Dermis blood vessel endothelial cell (primary cell): ENCODE measurements at places on chromosomes 1 and 21. TPM values are rescaled to one million over a fixed set of nuclear protein-coding genes. Genes with fewer than 3 reads are reported as not detected.

DNA sequence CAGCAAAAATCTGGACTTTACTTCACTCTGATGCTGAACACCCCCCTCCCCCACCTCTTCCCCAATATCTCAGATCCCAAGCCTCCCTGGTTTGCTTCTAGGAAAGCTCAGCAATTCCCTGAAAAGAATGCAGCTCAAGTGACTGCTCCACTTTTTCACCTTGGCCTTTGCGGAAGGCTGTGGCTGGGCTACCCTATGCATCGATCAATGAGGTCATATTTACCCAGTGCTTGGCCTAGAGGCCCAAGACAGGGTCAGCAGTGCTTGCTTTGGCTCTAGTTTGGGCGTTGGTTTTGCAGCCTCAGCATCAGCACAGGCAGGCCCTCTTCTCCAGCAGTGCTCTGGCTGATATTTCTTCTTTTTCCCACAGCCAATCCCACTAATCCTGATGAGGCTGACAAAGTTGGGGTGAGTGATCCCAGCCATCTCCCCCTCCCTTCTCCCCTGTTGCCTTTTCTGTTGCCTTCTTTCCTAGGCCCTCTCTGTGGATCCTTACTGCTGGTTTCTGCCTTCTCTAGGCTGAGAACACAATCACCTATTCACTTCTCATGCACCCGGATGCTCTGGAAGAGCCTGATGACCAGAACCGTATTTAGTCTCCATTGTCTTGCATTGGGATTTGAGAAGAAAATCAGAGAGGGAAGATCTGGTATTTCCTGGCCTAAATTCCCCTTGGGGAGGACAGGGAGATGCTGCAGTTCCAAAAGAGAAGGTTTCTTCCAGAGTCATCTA lies 14.2 kb downstream of the FCGR2B start:
- no peak for DNase-seq

DNA sequence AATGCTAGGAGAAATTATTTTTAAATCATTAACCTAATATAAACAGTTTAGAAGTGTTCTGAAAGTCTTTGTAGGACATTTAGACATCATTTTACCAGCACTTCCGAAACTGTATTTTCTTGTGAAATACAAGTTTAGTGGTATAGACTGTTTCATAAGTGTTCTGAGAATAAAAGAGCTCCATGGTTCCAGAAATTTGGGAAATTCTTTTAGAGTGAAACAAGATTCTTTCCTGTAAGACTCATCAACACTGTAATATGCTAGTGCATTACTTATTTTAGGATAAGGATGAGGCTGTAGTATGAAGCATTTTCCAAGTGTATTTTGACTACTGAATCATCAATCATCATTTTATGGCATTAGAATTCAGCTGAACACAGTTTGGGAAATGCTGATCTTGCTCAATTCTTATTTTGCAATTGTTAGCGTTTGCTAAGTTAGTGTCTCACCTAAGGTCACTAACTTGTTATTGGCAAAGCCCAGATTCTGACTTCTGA lies 73.4 kb downstream of the CEP350 start:
- DNase-seq, result peak; percentile 11

DNA sequence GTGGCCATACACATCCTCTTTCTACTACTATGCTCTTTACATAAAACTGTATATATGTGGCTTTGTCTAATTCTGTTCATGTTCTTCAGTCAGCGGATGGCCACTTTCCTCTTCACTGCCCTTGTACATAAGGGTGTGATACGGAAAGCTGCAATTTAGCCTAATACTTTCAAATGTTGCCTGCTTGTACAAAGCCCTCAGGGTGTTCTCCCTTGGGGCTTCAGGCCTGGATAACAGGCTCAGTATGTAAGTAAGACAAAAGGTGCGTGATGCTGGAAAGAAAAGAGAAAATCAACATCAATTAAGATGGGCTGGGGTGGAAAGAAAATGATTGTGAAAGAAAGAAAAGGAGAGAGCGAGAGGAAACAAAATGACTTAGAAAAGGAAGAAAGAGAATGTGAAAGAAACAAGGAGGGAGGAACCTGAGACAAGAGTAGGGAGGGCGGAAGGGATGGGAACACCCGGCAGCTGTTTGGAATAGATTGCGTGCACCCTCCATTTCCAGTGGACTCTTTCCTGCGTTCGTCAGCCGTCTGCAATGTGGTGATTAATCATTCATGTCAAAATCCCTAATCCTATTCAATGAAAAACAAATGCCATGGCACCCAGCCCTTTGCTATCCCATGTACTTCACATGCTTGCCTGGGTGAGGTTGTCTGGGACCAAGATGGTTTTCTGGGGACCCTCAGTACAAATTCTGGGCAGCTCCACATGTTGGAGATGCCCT lies 553.6 kb downstream of the NUF2 start:
- no peak for DNase-seq

VSIG8 gene
- total RNA-seq, result 0.09 TPM in 1 of 2 replicates, not detected in the other

FAM177B gene
- not detected in 2 replicates for total RNA-seq

AUNIP gene
- 2.0 and 5.2 TPM in 2 replicates for total RNA-seq

GGPS1 gene
- total RNA-seq, result 24.7 and 31.5 TPM in 2 replicates

DNA sequence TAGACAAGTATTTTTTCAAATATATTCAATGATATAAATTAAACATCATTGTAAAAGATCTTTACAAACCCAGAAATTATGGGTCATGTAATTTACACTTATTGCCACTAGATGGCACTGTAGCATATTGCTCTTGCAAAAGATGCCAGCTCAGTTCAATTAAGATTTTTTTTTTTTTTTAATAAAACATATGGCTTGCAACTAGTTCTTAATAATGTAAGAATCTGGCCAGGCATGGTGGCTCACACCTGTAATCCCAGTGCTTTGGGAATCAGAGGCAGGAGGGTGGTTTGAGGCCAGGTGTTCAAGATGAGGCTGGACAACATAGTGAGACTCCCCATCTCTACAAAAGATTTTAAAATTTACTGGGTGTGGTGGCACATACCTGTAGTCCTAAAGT lies 49.4 kb upstream of the DESI2 start:
- peak; percentile 58 for DNase-seq

- DNase-seq, result peak; percentile 25
Observed at GRCh38 chr1:40944841-40945430, 34.6 kb upstream of the CTPS1 start.

- DNase-seq, result peak; percentile 14
Observed at GRCh38 chr21:43984905-43985689, 27.0 kb upstream of the TRAPPC10 start.

- DNase-seq, result no peak
Observed at GRCh38 chr1:29105822-29106221, 17.9 kb downstream of the TMEM200B start.

- DNase-seq, result peak; percentile 69
Observed at GRCh38 chr21:44874497-44875315, 1.2 kb upstream of the PTTG1IP start.

FALEC gene
- not detected in 2 replicates for total RNA-seq

- DNase-seq, result peak; percentile 42
Observed at GRCh38 chr1:117820694-117821381, 108.6 kb downstream of the GDAP2 start.

LDLRAD1 gene
- total RNA-seq, result not detected in 2 replicates

CR1L gene
- total RNA-seq, result 0.14 TPM in 1 of 2 replicates, not detected in the other

- no peak for DNase-seq
Observed at GRCh38 chr1:240426051-240426450, 185.9 kb downstream of the GREM2 start.

FCGR3A gene
- total RNA-seq, result not detected in 2 replicates

S100A9 gene
- 0.19 and 0.51 TPM in 2 replicates for total RNA-seq

GRCh38 chr1:56481140-56481694 lies 98.1 kb downstream of the PLPP3 start:
- no peak for DNase-seq

- DNase-seq, result no peak
Observed at GRCh38 chr1:182972231-182972630, 19.3 kb upstream of the SHCBP1L start.

- DNase-seq, result no peak
Observed at GRCh38 chr1:29602203-29602602, 365.9 kb downstream of the PTPRU start.

DNA sequence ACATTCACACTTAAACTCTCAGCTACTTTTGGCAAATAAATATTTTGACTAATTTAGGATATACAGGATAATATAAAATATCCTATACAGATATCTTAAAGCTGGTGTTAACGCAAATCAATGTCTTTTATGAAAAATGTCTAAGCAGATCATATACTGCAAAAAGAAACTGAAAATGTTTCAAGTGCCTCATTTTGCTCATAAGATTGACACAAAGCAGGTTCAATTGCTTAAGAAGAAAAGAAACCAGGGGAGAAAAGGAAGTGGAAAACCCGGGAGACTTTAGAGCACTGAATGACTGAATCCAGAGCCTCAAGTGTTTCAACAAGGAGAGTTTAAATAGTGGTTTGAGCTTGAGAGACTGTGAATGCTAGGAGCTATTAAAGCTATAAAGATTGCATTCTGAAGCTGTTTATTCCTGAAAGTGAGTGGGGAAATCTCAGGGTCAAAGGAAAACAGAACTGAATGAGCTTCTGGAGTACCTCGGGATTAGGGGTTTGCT lies 1943.0 kb downstream of the MRPL39 start:
- DNase-seq, result no peak

DCST1 gene
- total RNA-seq, result not detected in 2 replicates

GRCh38 chr21:16777041-16777720 lies 735.7 kb upstream of the CXADR start:
- DNase-seq, result no peak

GRCh38 chr1:43422995-43423671 lies 30.6 kb downstream of the HYI start:
- no peak for DNase-seq

GRCh38 chr1:6491480-6491962 lies at the start of gene PLEKHG5:
PLEKHG5 (minus strand) TSS chr1:6491667; CDS start chr1:6477571, 14,096 bp downstream.
- DNase-seq, result peak; percentile 88

CFHR2 gene
- not detected in 2 replicates for total RNA-seq

TRIM33 gene
- 33.9 and 35.5 TPM in 2 replicates for total RNA-seq

GUCA2B gene
- not detected in 2 replicates for total RNA-seq
